ENCODE measurements at places on chromosomes 13 and 19.

GRCh38 chr13:30308548-30308947, 1.2 kb upstream of the KATNAL1 start:
- peak; percentile 85 for DNase-seq

- no peak for DNase-seq
Measured at GRCh38 chr13:36089130-36089647, 42.0 kb downstream of the DCLK1 start.

DNA sequence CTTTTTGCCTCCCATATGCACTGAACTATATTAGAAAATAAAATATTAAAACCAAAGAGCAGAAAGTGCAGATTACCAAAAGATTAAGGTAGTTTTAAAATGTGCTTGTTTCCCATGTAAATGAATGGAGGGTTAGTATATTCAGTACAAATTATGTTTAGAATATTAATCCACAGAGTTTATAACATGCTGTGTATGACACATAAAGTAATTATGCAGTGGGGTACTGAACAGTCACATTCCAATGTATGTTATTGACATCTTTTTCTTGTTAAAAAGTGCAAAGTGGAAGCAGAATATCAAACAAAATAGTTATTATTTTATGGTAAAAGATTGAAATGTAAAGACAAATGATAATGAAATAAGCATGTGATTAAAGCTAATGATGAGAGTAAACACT, 79.3 kb downstream of the GPC6 start:
- DNase-seq: no peak

DNA sequence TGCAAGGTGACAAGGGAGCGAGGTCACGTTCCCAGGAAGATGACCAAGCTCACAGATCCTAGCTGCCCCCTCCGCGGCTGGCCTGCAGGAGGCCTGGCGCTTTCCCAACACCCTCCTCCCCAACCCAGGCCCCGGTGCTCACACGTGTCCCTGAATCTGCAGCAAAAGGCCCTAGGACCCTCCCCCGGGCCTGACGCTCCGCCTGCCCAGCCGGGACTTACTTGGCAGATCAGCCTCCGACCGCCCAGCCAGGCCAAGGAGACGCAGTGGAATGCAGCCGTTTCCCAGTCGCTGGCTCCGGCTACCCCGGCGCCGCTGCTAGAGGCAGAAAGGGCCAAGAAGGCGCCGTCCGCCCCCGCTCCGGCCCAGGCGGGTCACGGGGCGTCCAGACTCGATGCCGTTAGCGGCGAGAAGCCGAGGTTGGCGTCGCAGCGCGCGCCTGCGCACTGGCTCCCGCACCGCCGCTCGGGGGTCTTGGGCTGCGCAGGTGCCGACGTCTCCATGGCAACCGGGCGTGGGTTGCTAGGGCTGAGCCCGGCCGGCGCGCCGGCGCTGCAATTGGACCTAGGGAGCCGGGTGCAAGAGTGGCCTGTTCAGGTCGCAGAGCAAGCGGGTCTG, at the start of gene PNMA8A:
PNMA8A (minus strand) TSS at position 448 of the 618 bp plus-strand sequence. CDS start 528 bp downstream, outside the sequence.
- peak; percentile 83 for DNase-seq

DNA sequence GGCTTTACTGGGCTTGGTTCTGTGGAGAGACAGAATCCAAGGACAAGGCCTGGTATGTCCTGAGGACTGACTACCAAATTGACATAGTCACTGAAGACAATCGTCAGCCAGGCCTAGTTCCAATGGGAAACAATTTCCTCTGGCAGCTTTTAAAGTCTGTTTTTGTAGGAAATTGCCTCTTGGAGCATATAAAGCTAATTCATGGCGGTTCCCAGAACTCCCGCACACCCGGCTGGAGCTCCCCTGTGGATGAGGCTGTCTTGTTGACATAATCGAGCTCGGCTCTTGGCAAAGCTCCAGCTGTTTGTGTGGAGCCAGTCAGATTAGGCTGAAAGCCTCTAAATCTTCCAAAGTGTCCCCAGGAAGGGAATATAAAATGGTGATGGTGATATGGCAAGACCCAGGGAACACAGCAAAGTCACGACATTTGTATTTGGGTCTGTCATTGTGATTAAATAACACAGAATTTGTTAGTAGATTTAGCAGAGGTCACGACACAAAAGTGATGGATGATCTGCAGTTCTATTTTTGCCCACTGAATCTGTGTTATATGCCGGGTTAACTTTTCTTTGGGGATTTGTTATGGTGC, 395.0 kb downstream of the PCDH9 start:
- peak; percentile 66 for DNase-seq

GRCh38 chr19:6639439-6639838, 30.5 kb downstream of the TNFSF14 start:
- no peak for DNase-seq

GRCh38 chr13:87058786-87059329, 612.3 kb upstream of the SLITRK5 start:
- DNase-seq: no peak

GRCh38 chr13:86585835-86586234, 786.6 kb upstream of the SLITRK6 start:
- DNase-seq: peak; percentile 79

Data from fibroblast of pulmonary artery (primary cell).